Activated naive CD4-positive, alpha-beta T cell treated with anti-CD3 and anti-CD28 coated beads, Interleukin-2, amount 50 U/mL, for 72 hours (primary cell): ENCODE measurements at places on chromosomes 5 and 9.

DNA sequence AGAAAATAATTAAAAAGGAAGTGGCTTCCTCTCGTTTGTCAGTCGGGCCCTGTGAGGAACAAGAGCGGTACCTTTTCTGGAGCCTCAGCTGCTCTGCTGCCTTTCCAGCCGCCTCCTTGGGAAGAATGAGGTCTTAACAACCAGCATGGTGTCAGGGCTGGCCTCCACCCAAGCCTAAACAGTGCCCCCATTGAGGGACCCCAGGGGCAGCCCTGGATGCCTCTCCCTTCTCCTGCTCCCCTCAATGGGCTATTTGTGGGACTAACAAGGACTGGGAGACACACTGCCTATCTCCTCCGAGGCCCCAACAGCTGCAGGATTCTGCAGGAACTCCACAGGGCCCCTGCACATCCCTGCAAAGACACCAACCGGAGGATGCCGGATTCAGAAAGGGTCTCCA, 155.4 kb upstream of the MAP3K1 start:
- no peak for DNase-seq

GRCh38 chr5:174567506-174568141, 156.8 kb upstream of the MSX2 start:
- no peak for DNase-seq

DNA sequence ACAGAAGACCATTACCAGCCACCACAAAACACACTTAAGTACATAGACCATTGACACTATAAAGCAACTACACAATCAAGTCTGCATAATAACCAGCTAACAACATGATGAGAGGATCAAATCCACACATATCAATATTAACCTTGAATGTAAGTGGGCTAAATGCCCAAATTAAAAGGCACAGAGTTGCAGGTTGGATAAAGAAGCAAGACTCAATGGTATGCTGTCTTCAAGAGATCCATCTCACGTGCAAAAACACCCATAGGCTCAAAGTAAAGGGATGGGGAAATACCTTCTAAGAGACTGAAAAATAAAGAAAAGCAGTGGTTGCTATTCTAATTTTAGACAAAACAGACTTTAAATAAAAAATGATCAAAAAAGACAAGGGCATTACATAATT, 113.6 kb upstream of the CD180 start:
- DNase-seq = no peak

GRCh38 chr5:75656311-75657003, 45.2 kb downstream of the ANKDD1B start:
- DNase-seq = no peak

- DNase-seq = no peak
Measured at GRCh38 chr5:136586196-136586595, 220.9 kb upstream of the TRPC7 start.

DNA sequence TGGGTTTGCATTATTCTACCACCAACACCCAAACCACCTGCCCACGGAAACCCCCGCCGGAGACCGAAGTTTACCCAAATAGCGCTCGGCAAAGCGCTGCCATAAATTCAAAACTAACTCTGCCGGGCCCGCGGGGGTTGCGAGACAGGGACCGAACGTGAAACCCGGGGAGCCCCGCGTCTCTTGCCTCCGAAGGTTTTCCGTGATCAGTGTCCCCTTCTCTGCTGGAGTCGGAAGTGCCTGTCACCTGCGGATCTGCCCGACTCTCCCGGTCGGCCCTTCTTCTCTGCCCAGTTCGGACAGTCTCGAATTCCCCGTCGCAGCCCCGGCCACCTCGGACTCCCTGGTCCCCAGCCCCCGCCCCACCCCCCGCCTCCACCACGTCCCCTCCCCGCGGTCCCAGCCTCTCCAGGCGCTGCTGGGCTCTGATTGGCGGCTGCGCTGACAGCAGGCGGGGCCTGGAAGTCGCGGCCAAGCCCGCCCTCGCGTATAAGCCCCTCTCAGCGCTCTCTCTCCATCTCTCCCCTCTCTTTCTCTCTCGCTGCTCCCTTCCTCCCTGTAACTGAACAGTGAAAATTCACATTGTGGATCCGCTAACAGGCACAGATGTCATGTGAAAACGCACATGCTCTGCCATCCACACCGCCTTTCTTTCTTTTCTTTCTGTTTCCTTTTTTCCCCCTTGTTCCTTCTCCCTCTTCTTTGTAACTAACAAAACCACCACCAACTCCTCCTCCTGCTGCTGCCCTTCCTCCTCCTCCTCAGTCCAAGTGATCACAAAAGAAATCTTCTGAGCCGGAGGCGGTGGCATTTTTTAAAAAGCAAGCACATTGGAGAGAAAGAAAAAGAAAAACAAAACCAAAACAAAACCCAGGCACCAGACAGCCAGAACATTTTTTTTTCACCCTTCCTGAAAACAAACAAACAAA, at the start of gene RORB:
TSS of gene RORB (plus strand) at position 517 of the 929 bp plus-strand sequence. CDS start 642 bp downstream, outside the sequence.
- DNase-seq = no peak

- no peak for DNase-seq
Measured at GRCh38 chr5:60510663-60511062, 189.3 kb downstream of the DEPDC1B start.

DNA sequence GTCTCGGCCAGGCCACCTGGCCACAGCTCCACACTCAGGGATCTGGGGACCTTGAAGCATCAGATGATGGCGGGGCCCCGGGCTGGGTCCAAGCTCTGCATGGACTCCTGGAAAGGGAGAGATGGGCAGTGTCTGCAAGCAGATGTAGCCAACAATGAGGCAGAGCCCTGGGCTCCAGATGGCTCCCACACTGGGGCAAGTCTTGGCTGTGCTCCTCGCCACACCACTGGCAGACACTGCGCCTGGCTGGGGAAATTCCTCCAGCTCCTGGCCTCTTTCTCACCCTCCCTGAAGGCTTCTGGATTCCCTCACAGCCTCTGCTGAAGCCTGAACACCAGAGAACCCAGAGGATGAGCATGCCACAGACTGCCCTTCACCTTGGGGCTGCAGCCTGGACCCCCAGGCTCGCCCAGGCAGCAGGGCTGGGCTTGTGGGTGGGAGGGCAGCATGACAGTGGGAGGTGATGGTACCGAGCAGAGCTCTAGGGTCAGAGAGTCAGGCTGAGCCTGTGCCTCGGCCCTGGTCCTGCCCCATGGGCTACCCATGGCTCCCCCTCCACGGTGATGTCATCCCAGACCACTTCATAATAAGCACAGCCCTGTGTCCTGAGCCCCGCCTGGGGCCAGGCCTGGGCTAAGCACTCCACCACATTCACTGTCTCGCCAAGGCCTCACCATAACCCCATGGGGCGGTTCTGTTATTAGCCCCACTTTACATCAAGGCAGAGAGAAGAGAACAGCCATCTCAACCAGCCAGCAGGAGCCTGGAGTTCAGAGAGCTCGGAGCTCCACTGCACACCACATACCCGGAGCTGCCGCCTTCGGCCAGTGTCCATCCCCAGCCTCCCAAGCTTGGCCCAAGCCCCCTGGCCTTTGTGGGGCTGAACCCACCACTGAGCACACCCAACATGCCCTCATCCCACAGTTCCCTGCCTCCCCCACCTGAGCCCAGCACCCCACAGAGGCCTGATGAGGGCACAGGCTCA, 62.2 kb upstream of the ADAMTS2 start:
- no peak for DNase-seq

GRCh38 chr5:88275581-88275980, 6.9 kb upstream of the TMEM161B start:
- DNase-seq = no peak

- no peak for DNase-seq
Measured at GRCh38 chr5:165015547-165015946, 1510.1 kb downstream of the MAT2B start.

- DNase-seq = no peak
Measured at GRCh38 chr5:138109463-138110265, 25.8 kb downstream of the WNT8A start.

DNA sequence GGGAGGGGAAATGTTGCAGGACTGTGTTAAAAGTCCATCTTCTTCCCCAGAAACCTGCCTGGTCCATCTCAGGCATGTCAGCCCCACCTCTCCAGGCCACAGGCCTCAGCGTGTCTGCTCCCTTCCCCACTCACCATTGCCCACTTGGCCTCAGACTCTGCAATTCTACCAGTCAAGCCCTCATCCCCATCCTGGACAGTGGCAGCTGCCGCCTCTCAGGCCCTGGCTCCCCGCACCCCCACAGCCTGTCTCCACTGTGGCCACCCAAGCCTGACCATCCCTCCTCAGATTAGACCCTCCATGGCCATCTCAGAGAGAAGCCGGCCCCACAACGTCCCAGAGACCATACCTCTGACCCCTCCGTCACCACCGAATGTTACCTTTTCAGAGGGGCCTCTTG, 89.9 kb downstream of the BARX1 start:
- DNase-seq = no peak

- no peak for DNase-seq
Measured at GRCh38 chr5:107247427-107247826, 423.3 kb downstream of the EFNA5 start.

DNA sequence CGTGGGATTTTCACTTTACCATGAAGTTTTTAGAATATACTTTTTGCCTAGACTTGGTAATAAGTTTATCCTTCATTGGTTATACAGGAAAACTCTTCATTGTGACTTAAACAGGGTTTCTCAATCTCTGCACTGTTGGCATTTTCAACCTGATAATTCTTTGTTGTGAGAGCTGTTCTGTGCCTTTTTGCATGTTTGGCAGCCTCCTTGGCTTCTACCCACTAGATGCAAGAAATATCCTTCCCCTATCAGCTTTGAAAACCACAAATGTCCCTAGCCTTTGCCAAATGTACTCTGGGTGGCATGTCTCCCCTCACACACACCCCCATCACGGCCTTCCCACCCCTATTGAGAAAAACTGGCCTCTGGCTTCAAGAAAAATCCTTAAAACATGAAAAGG, 180.9 kb downstream of the ESM1 start:
- DNase-seq = no peak

DNA sequence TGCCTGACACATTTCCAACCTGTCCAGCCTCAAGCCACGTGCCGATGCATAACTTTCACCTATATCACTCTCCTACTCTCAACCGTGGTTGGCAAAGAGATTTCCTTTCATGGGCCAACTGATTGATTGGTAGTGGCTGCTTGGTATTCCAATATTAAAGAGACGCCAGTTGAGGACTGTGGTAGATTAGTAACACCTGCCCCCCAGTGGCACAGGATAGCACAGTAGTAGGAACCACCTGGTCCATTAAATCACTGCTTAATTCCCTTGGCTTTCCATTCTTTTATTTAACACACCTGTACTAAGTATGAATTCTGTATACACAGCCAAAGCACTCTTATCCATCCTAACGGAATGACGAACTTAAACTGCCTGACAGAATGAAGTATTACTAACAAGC, 19.1 kb upstream of the FOXB2 start:
- no peak for DNase-seq
